Sigmoid colon (tissue), 7 donors: ENCODE measurements at places on chromosomes 2 and 18. TPM values are rescaled to one million over a fixed set of nuclear protein-coding genes. Genes with fewer than 3 reads are reported as not detected.

GRCh38 chr2:38156436-38156835, 80.5 kb upstream of the CYP1B1 start:
- DNase-seq: no peak

The RUFY4 gene
- 0.16 TPM for total RNA-seq

DNA sequence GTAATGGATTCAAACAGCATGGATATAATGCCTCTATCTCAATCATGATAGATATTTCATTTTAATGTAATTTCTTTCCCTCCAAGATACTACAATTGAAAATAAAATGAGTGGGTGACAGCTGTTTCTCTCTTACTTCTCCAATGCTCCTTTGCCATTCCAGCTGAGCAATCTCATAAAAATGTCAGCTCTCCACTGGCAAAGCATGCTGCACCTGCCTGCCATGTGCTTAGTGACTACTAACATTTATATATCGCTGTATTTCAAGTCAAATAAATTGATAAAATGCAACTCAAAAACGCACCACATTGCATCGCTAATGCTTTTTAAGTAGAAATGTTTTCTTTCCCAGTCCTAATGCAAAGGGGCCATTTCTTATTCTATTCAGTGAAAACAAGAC, 1093.9 kb downstream of the CBLN2 start:
- no peak for DNase-seq

DNA sequence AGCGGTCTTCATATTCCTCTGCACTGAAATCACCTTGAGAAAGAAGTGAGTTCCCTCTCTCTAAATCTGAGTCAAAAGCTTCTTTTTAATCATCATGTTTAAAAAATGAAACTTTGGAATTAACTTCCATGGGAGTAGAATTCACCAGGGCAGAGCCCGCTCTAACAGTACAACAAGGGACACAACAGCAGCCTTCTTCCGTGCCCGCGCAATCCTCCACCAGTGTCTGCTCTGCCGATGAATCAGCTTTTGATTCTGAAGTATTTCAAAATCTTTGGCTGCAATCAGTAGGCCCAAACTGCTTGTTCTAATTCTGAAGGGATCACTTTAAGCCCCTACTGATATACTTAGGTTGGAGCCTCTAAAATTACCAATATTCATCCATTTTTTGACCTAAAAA, 76.9 kb downstream of the USP40 start:
- DNase-seq: no peak

DNA sequence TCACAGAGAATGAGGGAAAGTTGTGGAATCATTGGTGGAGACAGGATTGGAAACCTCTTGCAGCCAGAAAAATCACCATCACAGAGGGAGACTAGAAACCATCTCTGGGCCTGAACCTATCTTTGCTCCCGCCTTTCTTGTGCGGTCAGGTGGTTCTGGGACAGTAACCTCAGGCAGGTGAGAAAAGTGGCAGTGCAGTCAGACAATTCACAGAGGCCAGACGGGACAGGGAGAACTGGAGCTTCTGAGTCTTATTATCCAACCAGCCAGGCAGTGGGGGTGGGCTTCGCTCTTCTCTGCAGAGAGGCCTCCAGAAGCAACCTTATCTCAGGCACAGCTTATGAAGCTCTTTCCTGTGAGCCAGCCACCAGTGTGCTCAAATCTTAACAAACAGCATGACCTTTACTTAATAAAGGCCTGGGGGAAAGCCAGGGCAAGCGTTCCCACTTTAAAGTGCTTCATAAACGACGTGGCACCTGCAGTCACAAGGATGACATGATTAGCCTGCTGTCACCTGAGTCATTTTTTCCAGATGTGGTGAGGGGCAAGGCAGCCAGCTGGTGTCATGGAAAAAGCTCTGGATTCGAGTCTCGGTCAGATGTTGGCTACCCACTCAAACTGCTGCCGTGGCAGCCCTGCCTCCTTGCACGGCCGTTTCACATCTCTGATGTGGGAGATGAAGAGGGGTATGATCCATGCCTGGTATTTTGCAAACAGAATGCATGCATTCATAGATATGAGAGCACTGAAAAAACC, 109.7 kb downstream of the B3GNT2 start:
- no peak for DNase-seq

The IL36A gene
- total RNA-seq: not detected

GRCh38 chr2:121897335-121897970, 142.0 kb downstream of the TSN start:
- no peak for DNase-seq

DNA sequence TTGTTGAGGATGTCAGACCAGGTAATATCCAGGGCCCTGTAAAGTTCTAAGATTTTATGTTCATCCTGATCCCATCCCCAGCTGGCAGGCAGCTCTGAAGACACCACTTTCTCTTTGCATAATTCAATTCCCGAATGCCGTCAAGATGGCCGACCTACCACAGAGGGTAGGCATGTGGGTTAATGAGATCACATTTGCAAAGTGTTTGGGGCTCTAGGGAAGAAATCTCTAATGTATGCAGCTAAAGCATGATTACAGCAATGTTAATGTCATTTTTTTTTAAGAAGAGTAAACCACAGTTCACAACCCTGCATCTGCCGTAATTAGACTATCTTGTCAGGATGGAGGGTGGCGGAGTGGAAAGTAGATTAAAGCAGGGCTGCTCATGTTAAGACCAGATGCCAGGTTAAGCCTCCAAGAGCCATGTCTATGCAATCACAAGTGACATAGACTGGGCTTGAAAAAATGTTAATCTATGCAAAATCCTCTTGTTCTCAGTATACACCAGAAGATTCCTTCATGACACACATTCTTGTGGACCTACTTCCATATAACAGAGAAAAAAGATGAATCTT, 131.4 kb downstream of the ALK start:
- DNase-seq: no peak

The GAREM2 gene
- 1.8 TPM for total RNA-seq

- peak; percentile 98 for DNase-seq
These were observed 534 bp downstream of the KANSL1L start for GRCh38 chr2:210170446-210171303.

The PSMA8 gene
- not detected for total RNA-seq

The PAIP2B gene
- total RNA-seq: 12.2 TPM

The TMEM200C gene
- 0.95 TPM for total RNA-seq

DNA sequence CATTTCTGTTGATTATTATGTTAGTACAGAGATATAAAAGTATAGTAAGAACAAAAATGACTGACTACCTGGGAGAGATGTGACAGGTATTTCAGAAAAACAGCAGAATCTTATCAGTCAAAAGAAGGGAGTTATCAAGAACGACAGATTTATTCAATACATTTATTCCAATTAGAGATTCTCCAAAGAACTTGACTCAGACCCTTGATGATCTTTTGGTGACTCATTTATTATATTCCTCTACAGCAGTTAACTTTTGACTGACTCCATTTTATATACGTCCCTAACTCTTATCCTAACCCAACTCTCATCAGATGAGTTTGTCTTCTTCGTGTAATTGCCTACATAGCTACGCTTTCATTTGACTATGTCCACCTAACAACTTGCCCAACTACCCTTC, 91.1 kb downstream of the C2orf74 start:
- no peak for DNase-seq

DNA sequence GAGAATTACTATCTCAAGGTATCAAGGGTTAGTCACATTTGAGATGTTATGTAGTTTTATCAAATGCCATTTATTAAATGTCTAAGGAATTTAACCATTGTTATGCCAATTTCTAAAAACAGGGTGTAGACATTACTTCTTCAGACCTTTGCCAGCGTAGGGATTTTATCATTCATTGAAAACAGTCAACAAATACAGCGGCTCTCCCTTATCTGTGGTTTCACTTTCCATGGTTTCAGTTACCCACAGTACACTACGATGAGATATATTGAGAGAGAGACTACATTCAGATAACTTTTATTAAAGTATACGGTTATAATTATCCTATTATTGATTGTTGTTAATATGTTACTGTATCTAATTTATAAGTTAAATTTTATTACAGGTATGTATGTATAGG, 234.7 kb downstream of the TMX3 start:
- DNase-seq: no peak

- DNase-seq: no peak
These were observed 26.8 kb downstream of the NPAS2 start for GRCh38 chr2:100846716-100847115.

DNA sequence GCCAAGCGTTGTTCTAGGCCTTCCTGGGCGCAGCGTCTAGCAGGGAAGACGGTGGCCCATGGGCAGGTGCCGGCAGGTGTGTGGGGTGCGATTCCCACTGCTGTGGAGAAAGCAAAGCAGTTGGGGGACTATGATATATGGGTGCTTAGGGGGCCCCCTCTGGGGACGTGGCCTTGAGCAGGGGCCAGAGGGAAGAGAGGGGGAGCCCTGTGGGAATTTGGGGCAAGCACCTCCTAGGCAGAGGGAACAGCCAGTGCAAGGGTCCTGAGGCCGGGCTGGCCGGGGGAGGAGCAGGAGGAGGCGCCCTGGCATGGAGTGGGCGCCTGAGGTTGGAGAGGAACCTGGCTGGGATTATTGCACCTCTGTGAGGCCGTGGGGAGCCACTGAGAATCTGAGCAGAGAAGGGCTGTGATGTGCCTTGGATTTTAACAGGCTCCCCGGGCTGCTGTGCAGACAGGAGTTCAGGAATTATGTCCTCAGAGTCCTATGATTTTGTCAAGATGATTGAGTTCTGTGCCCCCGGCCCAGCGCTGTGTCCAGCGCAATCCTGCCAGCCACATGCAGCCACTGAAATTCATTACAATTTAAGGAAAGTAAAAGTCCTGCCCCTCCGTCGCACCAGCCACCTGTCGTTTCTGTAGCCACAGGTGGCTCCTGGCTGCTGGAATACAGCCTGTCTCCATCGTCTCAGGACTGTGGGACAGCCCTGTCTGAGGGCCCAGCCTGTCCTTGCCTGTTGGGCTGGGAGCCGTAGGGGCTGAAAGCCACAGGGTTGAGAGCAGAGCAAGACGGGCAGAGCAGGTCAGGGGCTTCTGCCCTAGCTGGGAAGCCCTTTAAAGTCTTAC, 9.1 kb upstream of the KLHL30 start:
- DNase-seq: no peak

GRCh38 chr18:59628995-59629394, 68.2 kb downstream of the CCBE1 start:
- DNase-seq: no peak

DNA sequence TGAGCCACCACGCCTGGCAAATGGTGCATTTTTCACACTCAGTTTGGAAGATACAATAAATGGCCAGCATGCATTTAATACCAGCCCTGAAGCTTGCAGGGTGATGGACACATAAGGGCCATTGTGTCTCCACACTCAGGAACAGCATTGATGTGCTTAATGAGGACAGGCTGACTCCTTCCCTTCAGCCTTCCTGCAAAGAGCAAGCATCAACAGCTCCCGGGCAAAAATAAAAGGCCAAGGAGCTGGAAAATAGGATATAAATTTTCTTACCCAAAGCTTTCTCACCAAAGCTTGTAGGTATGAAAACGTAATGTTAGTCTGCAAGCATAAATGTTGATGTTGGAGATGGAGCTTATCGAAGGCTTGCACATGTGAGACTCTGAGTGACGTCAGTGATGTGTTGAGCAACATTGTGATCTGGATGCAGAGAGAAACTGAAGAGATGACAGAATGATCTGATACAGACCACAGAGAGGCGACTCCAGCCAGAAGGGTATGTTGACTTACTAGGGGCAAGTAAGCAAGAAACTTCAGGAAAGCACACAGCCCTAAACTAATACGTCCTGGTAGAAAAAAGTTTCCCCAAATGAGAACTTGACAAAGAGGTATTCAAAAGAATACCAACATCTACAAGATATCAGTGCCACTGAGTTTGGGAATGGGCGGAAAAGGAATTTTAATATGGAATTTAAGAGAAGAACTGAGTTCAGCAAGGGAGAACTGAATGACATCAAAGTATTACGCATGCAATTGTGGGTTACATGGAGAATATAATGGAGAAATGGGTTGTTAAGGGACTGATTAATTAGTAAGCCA, 256.5 kb downstream of the TGIF1 start:
- DNase-seq: no peak

DNA sequence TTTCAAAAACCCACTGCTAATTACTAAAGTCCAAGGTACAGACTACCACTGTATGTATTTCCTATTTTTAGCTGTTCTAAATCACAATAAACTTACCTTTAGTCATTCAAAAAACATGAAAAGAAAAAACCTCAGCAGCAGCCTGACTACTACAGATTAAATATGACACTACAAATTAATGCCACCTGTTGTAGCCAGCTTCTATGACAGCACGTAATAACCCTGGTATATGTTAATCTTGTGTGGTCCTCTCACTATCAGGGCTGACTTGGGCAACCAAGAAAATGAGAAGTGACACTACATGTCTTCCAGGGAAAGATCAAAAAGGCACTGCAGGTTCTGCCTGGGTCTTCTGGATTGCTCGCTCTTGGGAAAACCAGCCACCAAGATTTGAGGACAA, 90.6 kb upstream of the FAM124B start:
- DNase-seq: no peak

- no peak for DNase-seq
These were observed 87.2 kb upstream of the POU3F3 start for GRCh38 chr2:104766683-104767082.

The NHEJ1 gene
- 22.5 TPM for total RNA-seq

- no peak for DNase-seq
These were observed 32.4 kb downstream of the MARCO start for GRCh38 chr2:118974103-118974993.

DNA sequence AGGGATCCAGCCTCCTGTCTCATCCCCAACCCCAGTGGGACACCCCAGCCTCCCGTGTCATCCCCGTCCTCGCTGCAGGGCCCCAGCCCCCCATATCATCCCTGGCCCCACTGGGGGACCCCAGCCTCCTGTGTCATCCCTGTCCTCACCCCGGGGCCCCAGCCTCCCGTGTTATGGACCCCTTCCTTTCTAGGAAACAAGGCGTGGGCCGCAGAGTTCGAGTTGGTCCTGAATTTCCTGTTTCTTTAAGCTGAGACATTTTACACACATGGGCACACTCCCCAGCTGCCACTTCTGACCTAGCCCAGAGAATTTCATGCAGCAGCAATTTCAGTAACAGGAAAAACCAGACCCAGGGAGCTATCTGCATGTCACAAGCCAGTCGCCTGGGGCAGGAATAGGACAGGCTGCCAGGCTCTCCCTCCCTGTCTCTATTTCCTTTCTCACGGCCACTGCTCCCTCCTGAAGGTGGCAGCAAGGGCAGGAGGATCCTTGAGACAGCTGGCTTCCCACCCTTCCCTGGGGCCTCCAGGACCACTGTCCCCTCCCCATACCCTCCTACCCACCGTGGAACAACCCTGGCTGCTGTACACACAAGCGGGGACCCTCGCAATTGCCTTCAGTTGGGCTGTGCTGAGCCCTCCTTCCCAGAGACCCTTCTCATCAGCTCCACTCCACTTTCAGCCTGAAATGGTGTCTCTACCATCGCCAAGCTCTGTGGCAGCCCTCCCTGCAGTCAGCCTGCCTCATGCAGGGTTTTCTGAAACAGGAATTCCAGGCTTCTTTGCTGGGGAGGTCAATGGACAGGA, 141.9 kb upstream of the ID2 start:
- DNase-seq: no peak

GRCh38 chr2:24635181-24635580, 144.1 kb downstream of the NCOA1 start:
- DNase-seq: no peak

The NAB1 gene
- total RNA-seq: 77.1 TPM

DNA sequence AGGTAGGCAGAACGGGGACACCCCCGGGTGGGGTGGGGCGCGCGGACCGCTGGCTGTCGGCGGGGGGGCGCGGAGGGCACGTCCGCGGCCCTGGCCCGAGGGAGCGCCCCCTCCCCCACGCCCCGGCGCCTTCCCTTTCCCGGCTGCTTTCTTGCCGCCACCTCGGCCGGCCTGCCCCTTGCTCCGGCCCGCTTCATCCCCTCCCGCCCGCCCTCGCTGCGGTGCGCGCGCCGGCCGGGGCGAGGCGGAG, 443 bp downstream of the VAPA start:
- DNase-seq: no peak
